ENCODE measurements at places on chromosomes 3 and 15.

DNA sequence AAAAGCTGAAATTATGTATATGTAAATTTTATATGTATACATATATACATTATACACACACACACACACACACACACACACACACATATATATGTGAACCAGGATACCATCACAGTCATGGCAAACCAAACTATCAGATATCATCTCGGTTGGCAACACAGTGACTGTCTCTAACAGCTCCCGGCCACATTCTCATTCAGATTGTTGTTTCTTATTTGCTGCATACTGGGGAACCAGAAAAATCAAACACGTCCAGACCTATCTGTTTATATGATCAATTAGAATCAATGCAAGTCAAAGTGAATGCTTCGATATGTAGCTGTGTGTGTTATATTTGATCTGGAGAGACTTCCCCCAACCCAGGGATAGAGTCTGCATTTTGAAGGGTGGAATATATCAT, 61.1 kb downstream of the TIPARP start:
- no peak for DNase-seq

DNA sequence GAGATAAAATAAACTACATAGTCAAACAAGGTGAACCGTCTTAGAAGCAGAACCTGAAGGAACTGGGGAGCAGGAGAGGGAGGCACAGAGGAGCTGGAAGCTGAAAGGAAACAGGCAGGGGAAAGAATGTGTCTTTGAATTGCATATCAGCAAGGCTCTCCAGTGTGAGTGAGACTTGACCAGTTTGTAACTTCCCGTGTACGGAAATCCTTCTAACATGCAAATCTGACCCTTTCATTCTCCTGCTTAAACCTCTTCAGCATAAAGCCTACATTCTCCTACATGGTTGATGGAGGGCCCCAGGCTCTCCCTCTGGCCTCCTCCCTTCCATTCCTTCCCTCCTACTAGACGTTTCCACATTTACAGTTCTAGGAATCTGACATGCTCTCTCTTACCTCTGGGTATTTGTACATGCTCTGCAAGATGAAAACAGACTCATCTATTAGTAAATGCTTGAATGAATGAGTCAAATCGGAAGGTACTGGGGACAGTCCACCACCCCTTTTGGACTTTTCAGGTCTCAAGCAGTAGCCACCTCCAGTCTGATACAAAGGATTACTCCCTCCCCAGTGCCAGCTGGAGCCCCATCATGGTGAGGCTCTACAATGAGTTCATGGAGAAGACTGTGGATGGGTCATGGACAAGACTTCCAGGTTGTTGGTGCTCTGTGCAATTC, 6.1 kb upstream of the SLC25A38 start:
- no peak for DNase-seq

GRCh38 chr3:41222012-41222411, 22.7 kb downstream of the CTNNB1 start:
- DNase-seq, result no peak

DNA sequence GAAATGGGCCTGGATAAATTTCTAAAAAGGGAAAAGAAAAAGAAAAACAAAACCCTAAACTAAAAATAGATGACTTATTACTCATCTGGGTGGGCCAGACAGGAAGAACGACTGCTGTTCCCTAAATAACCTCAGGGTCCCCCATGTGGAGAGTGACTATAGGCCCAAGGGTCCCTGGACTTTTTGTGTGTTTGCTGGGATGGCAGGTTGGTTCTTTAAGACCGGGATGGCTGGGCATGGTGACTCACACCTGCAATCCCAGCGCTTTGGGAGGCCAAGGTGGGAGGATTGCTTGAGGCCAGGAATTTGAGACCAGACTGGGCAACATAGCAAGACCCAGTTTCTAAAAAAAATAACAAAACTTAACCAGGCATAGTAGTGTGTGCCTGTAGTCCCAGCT, 43.8 kb upstream of the TRA2B start:
- DNase-seq, result no peak

GRCh38 chr3:177887475-177887874, 648.8 kb upstream of the KCNMB2 start:
- DNase-seq, result no peak

DNA sequence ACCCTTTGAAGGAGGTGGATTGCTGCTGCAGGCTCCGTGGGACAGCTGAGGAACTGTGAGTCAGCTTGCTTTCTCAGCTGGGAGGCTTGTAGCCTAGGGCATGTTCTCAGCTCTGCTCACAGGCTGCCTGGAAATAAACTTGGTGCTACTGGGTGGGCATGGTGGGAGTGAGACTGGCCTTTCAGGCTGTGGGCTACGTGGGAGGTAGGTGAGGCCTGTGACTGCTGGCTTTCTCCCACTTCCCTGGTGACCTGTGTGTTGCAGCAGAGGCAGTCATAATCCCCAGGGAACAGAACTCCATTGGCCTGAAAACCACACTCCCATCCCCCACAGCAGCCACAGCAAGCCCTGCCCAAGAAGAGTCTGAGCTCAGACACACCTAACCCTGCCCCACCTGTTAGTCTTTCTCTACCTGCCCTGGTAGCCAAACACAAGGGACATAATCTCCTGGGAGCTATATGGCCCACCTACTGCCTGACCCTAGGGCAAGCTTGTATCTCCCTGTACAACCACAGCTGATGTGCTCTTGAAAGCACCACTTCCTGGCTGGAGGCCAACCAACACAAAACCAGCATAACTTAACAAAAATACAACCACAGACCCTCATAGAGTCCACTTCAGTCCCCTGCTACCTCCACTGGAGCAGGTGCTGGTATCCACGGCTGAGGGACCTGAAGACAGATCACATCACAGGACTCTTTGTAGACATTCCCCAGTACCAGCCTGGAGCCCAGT, 236.5 kb downstream of the SQOR start:
- DNase-seq, result peak; percentile 33

DNA sequence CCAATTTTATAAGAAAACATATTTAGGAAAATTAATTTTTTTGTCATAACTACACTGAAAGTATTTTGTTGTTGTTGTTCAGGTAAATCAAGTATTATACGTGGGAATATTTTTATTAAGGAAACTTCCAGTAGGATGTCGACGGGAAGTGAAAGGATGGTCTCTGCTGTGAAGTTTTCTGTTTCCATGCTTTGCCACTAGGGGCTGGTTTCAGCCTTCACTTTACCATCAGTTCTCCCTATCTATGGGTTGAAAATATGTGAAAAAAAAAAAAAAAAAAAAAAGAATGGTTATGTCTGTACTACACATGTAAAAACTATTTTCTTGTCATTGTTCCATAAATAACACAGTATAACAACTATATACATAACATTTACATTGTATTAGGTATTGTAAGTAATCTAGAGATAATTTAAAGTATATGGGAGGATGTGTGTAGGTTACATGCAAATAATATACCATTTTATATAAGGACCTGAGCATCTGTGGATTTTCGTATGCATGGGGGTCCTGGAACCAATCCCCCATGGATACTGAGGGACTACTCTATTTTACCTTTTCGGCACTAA, 136.7 kb downstream of the SMAD6 start:
- DNase-seq, result no peak

DNA sequence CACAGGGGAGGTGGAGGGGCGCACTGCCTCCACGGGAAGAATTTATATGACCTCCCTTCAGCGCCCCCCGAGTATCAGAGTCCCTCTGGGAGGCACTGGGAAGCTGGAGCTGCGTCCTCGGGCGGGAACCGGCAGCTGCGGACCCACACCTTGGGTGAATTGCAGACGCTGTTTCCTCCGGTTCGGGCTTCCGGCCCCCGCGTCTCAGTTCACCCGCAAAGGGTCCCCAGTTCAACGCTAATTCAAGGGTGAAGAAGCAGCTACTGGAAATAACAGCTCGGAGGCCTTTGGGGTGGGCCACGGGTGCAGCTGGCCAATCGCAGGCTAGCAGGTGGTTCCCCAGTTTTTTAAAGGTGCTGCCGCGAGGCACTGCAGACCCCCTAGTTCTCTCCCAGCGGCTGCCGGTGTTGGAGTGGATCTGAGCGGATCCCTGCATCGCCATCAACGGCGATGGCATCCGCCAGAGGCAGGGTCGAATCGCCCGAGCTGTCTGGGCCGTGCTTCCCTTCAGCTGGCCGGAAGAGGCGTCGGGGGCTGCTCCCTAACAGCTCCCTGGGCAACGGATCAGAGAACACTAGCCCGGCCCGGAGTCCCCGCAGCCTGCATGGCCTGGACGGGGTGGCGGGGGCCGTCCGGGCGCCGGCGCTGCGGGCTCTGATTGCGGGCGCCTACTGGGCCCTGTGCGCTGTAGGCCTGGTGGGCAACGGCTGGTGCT, 19.4 kb upstream of the ADAMTS7 start:
- DNase-seq, result no peak

GRCh38 chr3:149401926-149402310, 24.5 kb upstream of the TM4SF1 start:
- DNase-seq, result peak; percentile 60

- no peak for DNase-seq
Observed at GRCh38 chr3:19446687-19447086, 298.4 kb downstream of the KCNH8 start.

GRCh38 chr15:46278486-46279090, 643.8 kb downstream of the SQOR start:
- DNase-seq, result no peak

DNA sequence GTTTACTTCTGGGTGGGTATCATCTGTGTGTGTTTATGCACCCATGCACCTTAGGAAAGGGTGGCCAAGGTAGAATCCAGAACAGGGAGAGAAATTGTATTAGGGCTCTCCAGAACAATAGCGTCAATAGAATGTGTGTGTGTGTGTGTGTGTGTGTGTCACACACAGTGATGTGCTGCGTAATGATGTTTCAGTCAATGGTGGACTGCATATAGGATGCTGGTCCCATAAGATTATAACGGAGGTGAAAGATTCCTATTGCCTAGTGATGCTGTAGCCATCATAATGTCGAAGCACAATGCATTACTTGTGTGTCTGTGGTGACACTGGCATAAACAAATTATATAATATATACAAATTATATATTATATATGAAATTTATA, 69.3 kb upstream of the PRR23C start:
- no peak for DNase-seq

DNA sequence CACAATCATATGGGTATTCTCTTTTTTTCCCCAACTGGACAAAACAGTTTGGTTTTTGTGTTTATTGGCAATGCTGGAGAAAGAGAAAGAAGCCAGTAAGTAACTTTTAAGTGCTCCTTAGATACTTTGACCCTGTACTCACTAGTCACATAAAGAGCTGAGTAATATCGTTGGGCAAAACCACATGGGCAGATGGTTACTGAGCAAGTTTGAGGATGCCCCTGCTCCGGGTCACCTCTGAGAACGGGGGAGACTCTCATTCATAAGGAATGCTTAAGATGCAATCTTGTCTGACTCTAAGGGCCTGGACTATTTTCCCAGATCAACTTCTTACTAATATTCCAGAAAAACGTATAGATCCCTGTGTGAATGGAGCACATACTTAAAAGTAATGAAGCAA, 106.4 kb upstream of the SLC2A2 start:
- peak; percentile 24 for DNase-seq

Data from kidney glomerular epithelial cell (primary cell).